ENCODE measurements at places on chromosomes 7 and 10.

- DNase-seq = no peak
Measured at GRCh38 chr10:37906382-37906781, 49.0 kb upstream of the ZNF248 start.

DNA sequence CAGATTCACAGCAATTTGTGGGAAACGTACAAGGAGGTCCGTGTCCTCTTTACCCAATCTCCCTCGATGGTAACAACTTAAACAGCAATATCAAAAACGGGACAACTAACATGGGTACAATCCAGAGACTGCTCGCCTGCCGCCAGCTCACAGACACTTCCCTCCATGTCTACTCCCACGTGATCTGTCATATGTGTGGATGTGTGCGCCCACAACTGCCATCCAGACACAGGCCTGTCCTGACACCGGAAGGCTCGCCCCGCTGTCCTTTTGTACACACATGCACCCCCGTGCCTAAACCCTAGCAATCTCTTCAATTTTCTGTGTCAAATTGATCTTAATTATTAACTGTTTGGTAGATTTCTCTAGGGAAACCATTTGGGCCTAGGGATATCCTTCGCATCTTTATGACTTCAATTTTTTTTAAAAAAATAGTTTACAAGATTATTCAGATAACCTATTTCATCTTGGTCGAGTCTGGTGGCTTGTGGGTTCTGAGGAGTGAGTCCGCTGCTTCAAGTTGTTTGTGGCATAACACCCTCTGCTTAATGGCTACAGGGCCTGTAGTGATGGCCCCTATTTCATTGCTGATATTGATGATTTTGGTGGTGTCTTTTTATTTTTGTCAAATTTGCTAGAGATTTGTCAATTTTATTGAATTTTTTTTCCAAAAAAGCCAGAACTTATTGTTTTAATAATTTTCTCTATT is 260.6 kb downstream of the MAD1L1 start:
- DNase-seq = no peak

- no peak for DNase-seq
Measured at GRCh38 chr7:96674565-96674964, 35.1 kb downstream of the SEM1 start.

DNA sequence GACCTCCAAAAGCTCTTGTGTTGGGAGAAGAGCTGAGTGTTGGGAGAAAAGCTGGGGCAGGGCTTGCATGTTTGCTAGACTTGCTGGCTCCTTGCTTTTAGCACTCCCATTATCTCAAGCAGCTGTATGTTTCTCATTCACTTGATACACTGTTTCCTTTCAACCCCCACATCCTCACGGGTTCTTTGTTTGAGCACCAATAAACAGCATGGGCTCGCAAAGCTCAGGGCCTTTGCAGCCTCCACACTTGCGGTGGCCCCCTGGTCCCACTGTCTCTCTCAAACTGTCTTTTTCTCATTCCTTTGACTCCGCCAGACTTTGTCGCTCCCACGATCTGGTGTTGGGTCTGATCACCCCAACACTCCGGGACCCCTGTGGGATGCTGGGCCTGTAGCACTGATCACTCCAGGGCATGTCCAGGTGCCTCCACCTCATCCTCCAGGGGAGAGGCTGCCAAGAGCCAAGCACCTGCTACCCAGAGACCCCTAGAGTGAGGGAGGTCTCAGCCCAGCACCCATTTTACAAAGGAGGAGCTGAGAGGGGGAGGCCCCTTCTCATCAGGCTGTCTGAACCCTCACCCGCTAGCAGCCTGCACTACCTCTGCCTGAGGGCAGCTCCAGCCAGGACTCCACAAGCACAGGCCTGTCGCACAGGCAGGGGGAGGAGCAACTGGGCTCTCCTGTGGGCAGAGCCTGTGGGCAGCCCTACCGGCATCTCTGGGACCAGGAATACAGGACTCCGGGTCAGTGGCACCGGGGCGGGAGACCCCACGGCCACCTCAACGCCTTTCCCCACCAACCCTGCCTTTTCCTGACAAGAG is 49.1 kb upstream of the MSMB start:
- DNase-seq = no peak

- DNase-seq = no peak
Measured at GRCh38 chr7:30855936-30856335, 55.7 kb upstream of the AQP1 start.

GRCh38 chr10:33381451-33382215 is 47.2 kb upstream of the NRP1 start:
- no peak for DNase-seq

Data from OCI-M1 (cell line).